Stimulated activated CD4-positive, alpha-beta T cell treated with anti-CD3 and anti-CD28 coated beads, Interleukin-15, amount 100 ng/mL, for 1 hour (primary cell): ENCODE measurements at places on chromosomes 1 and 21.

GRCh38 chr1:164781972-164782371, 223.0 kb downstream of the PBX1 start:
- DNase-seq = no peak

DNA sequence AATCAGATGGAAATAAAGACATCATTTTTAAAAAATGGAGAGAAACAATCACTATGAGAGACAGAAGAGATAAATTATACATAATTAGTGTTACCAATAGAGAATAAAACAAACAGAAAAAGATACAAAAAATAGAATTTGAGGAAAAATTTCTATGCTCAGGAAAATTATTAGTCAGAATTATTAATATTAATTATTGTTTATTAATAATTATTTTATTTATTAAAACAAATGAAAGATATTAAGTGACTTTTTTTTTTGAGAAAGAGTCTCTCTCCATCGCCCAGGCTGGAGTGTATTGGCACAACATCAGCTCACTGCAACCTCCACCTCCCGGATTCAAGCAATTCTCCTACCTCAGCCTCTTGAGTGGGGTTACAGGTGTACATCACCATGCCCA, 299.8 kb upstream of the NR5A2 start:
- no peak for DNase-seq

DNA sequence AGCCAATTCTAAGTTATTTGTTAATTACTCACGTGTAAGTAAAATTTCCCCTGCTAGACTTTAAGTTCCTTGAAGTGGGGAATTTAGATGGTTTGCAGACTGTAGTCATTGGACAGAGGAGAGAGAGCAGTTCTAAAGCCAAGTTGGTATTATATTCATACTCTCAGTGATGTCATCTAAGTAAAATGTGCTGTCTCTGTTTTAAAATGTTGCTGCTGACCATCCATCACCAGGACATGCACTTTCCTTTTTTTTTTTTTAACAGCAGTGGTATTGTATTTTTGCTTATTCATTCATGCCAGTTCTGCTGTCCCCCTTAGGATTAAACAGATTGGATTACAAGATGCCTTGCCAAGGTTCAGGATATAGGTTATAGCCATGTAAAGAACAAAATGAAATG, 2.3 kb downstream of the TTLL7 start:
- no peak for DNase-seq

GRCh38 chr1:21259316-21260076, 30.8 kb downstream of the ECE1 start:
- DNase-seq = no peak

GRCh38 chr1:192812420-192813209, 3.8 kb downstream of the RGS2 start:
- no peak for DNase-seq

DNA sequence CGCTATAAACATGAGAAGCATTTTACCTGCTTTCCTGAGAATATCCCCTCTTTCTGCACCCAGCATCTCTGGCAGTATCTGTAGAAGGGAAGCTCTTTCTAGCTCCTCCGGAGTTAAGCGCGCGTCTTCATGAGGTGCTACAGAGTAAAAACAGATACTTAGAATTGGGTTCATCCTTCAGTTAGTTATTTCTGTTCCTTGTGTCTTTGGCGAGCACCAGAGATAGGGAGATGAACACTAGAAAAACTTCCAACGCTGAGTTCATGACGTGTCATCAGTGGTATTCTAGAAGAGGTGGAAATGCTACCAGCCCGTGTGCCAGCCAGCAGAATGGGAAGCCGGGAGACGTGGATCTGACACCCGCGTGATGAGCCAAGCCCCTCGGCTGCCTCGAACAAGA, 2.1 kb downstream of the UTS2 start:
- no peak for DNase-seq

DNA sequence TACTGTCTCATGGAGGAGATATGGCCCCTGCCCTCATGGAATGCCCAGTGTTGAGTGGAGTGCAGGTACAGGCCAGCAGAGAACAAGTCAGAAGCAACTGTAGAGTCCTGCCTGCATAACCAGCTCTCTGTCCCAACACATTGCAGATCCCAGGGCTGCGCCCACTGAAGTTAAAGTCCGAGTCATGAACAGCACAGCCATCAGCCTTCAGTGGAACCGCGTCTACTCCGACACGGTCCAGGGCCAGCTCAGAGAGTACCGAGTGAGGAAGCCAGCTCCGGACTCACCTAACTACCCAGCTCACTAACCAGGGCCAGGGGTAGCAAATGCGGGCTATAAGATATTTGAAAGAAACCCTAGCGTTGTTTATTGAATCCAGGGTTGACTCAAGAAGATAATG, 59.1 kb upstream of the CNTN2 start:
- no peak for DNase-seq

DNA sequence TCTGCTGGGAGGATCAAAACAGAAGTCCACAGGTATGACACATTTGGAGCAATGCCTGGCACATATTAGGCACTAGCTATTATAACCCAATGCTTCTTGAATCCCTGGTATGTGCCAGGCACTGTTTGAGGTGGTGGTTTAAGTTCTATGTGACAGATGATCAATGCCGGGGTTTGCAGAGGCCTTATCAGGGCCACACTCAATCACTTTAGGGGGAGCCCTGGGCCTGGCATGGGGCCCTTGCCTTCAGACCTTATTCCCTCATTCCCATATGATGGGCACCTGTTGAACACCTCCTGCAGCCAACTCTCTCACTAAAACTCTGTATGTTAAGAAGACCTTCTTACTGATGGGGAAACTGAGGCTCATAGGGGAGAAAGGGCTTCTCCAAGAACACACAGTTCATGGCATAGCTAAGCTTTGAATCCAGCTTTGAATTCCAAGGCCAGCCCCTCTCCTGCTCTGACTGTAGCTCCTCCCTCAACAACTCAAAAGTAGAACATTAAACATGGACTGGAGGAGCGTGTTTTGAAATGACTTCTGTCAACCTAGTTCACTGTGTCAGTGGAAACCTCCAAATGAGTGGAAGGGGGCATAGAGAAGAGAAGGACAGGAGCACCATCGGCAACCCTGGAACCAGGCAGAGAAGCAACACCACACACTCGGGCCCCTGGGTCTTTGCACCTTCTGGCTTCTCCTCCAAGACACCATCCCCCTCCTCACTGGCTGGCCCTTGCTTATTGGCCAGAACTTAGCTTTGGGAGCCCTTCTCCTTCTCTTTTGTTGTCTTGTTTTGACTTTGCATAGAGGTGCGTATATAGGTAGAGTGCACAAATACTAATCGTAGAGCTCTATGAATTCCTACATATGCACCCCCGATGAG, 6.6 kb upstream of the IFFO2 start:
- no peak for DNase-seq

GRCh38 chr1:178566187-178566586, 53.3 kb downstream of the TEX35 start:
- DNase-seq = no peak

DNA sequence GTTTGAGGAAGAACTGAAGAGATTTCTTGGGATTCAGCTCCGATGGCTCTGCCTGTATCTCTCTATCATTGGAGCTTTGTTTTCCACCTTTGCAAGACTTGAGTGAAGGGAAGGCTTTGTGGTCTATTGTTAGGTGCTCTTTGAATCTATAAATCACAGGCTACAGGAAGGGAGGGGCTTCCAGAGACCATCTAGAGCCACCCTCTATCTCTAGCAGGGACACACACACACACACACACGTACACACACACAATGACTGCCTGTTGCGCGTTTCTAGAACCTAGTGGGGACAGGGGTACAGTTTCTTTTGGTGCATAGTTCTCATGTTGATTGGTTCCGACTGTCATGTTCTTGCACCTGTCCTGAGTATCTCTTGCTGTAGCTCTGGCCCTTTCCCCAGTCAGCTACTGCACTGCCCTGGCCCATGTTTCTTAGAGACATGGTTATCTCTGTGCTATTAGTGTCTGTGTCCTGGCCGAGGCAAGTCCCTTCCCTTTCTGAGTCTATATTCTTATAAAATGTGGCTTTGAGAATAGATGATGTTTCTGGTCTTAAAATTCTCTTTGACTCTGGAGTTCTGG, 60.7 kb downstream of the MAN1C1 start:
- DNase-seq = no peak

GRCh38 chr1:239232921-239233320, 153.4 kb upstream of the CHRM3 start:
- no peak for DNase-seq

DNA sequence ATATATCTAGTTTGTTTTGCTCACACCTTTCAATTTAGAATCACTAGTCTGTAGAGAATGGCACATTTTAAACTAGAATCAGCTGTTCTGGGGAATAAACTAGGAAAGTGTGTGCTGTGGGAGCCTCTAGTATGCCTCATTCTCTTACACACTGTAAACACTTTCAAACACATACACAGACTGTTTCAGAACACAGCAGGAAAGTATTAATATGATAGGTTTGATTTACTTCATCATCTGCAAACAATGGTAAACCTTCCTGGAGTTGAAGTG, 67.1 kb upstream of the ABCG1 start:
- DNase-seq = no peak

DNA sequence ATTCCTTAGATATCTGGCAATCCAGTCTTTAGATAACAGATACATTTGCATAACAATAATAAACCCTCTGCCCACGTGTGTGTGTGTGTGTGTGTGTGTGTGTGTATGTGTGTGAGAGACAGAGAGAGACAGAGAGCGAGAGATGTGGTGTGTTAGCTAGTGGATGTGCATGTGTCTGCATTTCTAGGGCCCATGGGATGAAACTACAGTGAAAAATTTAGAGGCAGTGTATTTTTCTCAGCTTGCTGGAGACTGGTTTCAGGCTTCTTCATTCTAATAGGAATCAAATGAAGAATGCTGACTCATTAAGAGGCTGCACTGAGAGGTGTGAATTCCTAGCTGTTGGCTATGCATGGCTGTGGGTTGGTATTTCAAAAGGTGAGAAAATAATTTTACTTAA, 303.2 kb downstream of the LMX1A start:
- no peak for DNase-seq

GRCh38 chr1:64517640-64518039, 47.7 kb downstream of the CACHD1 start:
- DNase-seq = no peak

GRCh38 chr1:209929751-209930150, 8.3 kb upstream of the SYT14 start:
- DNase-seq = no peak

- DNase-seq = peak; percentile 43
These were observed 4.9 kb downstream of the MDM4 start for GRCh38 chr1:204520834-204521709.

GRCh38 chr1:39720094-39720999, 18.3 kb upstream of the PPIE start:
- no peak for DNase-seq

DNA sequence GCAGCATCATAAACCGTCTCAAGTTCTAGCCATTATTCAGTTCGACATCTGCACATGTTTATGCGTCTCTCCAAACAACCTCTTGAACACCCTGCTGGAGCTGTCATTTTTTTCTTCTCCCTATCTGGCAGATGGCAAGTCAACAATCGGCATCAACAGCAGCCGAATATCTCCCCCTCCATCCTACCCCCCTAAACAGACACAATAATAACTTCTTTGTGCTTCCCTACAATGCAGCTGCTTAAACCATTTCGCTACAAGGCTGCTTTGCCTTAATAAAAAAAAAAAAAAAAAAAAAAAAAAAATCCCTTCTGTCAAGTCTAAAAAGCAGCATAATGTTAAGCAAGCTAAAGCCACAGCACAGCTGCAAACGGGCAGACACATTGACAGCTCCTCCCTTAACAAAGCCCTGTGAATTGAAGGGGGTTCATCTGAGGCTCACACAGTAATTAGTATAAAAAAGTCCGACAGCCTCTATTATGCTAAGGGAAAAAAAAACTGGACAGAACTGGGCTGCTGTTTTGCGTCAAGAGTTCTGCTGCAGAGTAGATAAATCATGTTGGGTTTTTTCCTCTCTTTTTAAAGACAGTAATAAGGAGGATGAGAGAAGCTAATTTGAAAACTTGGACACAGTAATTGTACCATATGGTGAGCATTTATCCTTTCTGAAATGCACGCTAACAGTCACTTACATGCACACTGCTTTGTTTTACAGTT, 136.4 kb downstream of the AKT3 start:
- no peak for DNase-seq

DNA sequence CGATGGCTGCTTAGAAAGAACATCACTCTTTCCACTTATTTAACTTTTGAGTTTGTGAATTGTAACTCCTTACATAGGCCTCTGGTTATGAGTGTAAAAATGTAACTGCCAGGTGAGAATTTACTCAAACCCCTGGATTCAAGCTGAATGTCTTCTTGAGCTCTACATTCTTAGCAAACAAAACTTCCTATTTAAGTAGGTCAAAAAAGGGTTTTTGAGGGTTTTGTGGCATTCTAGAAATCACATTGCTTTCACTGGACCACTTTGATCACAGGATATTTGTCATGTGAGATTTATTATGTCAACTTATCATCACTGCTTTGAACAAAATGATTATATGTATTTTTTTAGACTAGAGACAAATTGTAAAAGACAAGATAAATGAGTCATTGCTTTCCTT, 5.7 kb downstream of the IL23R start:
- no peak for DNase-seq

DNA sequence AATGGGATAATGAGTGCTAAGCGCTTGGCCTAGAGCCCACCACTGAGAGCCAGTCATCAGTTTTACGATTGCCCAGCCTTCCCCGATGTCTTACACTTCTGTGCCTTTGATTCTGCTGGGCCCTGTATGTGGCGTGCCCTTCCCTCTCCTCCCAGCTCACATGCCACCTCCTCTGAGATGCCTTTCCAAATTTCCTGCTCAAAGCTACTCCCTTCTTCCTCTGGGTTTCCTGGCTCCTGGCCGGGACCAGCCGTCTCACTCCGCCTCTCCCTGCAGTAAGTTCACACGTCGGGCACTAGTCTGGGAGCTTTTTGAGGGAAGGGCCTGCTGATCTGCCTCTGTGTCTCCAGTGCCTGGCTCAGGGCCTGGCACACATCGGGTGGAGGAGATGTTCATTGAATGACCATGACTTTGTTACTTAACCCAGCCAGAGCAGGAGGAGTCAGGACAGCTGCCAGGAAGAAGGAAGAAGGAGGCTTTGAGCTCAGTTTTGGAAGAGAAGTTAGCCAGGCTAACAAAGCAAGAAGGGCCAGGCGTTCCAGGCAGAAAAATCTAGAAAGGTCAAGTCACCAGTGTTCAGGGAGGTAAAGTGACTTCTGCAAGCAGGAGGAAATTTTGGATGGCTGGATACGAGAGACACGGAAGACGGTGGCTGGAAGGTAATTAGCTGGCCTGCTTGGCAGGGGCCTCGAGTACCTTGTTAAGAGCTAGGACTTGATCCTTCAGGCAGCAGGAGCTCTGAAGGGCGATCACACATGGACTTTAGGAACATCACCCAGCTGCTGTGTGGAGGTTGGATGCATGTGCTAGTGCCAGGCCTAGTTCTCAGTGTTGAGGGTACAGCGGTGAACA, 63.6 kb downstream of the EPHB2 start:
- no peak for DNase-seq

- DNase-seq = no peak
These were observed 45.3 kb upstream of the GJB5 start for GRCh38 chr1:34709547-34709946.
